Hematopoietic multipotent progenitor cell treated with erythropoietin and hydrocortisone succinate and interleukin-3 and kit ligand, for 15 days (in vitro differentiated cells): ENCODE measurements at places on chromosomes 11 and 22.

DNA sequence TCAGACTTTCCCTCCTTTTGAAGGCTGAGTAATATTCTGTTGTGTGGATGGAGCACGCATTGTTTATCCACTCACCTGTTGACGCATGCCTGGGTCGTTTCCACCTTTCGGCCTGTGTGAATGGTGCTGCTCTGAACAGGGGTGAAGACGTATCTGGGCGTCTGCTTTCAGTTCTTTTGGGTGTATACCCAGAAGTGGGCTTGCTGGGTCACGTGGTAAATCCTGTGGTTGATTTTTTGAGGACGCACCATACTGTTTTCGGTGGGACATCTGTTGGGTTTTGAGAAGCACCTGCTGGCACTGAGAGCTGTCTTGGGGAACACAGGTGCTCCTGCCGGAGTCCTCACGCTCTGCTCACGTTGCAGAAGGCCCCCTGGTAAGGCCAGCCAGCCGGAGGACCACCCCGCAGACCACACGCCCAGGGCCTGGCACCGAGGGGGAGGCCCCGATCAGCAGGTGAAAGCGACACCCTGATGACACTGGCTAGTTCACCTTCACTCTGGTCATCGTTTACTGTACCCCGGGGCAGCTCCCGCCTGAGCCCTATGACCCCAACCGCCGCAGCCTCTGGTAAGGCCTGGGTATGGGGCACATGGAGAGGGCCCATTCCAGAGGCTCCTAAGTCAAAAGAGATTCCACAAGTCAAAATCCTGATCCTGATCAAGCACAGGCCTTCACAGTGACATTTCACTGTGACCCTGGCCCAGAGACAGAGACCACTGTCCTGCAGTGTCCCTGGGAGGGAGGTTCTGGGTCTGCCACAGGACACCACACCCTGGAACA, 54.5 kb upstream of the PRODH start:
- DNase-seq, result no peak

- no peak for DNase-seq
Observed at GRCh38 chr22:49044776-49045175, 782.9 kb downstream of the BRD1 start.

DNA sequence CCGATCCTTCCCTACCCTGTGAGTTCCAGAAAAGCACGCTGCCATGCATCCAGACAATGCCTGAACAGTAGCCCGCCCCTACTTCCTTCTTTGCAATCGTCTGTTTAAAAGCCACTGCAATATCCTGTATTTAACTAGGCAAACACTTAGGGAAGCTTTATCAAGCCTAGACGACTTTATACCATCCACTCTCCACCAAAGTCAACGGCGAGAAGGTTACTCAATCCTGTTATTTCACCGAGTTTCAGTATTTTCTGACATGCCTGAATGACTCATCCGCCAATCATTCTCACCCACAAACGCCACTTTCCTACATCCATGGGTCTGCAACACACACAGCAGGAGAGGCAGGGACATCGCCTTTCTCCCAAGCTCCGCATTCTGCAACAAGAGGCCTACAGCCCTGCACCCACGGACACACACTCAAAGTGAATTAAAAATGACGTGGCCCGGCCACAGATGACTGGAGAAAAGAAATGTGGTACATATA, 9.3 kb downstream of the CELSR1 start:
- DNase-seq, result no peak

- no peak for DNase-seq
Observed at GRCh38 chr11:78655561-78655960, 80.9 kb upstream of the NARS2 start.

GRCh38 chr11:12249590-12250260, 127.6 kb upstream of the PARVA start:
- DNase-seq, result no peak

- DNase-seq, result no peak
Observed at GRCh38 chr11:132055296-132055695, 684.9 kb downstream of the NTM start.

GRCh38 chr11:105092256-105093239, 47.0 kb downstream of the CARD18 start:
- no peak for DNase-seq

GRCh38 chr11:35098855-35099254, 40.1 kb upstream of the CD44 start:
- DNase-seq, result no peak

DNA sequence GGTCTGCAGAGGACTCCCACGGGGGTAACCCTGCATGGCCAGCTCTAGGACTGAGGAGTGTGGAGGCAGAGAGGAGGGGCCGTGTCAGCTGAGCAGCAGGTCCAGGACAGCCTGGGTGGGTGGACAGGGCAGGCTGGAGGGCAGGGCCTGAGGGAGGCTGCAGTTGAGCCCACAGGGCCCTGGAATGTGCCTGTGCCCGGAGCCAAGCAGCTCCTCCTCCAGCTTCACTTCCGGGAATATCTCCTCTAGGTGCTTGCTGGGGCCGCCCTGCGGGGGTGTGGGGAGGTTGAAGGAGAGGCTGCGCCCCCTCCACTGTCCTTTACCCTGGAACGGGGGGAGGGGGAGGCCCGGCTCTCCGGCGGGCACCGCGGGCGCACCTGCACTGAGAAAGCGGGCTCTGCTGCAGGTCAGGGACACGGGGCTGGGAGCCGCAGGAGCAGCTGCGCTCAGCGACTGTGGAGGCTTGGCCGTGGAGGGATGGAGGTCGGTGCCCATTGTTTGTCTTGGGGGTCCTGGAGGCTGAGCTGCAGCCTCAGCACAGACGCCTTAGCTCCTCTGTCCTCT, 1293.2 kb downstream of the BRD1 start:
- DNase-seq, result no peak

DNA sequence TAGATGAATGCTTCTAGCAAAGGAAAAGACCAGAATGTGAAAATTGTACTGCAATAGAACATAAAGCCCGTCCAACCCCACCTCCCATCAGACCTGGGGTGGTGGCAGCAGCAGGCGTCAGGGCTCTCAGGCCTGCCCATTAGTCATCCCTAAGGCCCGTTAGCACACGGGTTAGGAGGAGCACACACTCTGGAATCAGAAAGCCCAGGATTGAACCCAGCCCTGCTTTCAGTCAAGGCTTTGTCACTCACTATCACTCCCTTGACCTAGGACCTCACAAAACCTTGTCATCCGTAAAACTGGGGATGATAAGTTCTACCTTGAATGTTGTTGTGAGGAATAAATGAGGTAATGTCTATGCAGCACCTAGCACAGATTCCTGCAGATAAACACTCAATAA, 26.9 kb downstream of the MICAL3 start:
- DNase-seq, result no peak

- DNase-seq, result peak; percentile 49
Observed at GRCh38 chr11:24198481-24198880, 298.4 kb upstream of the LUZP2 start.

DNA sequence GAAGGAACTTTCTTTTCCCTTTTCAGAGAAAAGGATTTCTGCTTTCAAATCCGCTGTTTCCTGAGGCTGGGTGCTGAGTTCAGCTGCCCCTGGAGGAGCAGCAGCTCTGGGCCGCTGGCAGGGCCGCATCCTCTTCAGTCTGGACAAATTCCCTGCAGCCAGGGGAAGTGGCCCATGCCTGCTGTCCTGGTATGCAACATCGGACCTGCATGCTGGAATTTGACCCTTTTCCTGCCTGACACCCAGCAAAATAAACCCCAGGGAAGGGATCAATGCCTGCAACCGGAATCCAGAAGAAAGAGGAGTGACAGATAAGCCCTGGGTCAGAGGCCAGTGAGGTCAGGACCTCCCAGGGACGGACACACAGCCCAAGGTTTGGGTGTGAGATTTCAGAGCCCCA, 54.1 kb upstream of the LINC01488 start:
- DNase-seq, result no peak

DNA sequence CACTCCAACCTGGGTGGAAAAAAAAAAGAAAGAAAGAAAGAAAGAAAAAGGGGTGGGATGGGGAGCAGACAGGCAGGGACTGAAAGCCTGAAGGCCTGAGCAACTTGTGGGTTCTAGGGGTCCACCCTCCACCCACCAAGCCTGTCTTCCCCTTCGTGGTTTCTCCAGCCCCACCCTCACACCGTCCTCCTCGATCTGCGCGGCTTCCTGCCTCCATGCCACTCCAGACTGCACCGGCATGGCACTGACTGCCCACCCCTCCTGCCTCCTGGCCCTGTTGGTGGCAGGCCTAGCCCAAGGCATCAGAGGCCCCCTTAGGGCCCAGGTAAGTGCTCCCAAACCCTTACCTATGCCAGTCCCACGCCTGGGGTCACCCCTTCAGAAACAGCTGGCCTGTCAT, at the start of gene CTSW:
Gene CTSW, plus strand, starts transcription at position 221 of the 400 bp plus-strand sequence. Its CDS starts 18 bp downstream, at position 239.
- DNase-seq, result no peak

DNA sequence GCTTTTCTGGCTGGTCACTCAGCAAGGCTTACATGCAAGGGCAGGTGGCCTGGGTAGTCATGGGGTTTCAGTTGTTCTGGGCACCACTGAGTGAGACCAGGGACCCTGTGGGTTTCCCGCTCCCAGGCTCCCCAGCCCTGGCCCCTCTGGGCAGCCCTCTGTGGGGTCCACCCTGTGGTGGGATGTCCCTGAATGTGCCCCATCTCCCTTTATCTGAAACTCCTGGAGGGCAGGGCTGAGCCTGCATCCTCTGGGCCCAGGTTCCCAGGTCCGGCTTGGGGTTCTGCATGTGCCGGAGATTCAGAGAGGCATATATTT, 1041.0 kb downstream of the BRD1 start:
- no peak for DNase-seq

DNA sequence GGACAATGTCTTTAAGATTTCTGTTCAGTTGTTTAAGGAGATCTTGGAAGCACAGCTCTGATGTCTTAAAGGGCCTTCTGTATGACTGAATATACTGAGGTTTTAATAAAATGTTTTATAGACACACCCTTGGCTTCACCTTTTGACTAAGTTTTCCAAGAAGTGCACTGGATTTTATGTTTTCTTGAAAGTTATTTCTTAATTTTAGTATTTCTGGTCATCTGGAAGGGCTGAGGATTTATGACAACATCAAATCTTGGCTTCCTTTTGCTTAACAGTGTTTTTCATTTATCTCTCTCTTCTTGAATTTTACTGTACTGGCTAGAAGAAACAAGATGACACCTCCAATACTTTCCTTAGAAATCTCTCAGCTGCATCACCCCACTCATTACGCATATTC, 2423.4 kb downstream of the LRRC4C start:
- no peak for DNase-seq

- DNase-seq, result no peak
Observed at GRCh38 chr11:92253945-92254344, 29.3 kb downstream of the FAT3 start.

- DNase-seq, result peak; percentile 48
Observed at GRCh38 chr11:45332276-45332934, 46.3 kb upstream of the SYT13 start.

DNA sequence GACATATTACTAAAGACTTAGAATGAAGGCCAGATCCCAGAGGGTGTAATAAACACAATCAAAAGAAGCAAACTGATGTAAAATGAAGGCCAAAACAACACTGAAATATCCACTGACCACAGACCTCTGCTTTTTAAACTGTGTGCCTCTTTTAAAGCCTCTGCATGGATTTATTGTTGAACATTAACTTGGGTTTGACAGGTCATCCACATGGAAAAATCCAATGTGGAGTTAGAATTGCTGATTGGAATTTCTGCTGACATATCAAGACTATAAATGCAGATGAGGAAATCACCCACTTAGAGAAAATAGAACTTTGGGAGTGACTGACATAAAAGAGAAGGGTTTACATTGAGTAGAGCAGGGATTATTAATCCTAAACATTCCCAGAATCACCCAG, 853.9 kb upstream of the RAG2 start:
- no peak for DNase-seq

DNA sequence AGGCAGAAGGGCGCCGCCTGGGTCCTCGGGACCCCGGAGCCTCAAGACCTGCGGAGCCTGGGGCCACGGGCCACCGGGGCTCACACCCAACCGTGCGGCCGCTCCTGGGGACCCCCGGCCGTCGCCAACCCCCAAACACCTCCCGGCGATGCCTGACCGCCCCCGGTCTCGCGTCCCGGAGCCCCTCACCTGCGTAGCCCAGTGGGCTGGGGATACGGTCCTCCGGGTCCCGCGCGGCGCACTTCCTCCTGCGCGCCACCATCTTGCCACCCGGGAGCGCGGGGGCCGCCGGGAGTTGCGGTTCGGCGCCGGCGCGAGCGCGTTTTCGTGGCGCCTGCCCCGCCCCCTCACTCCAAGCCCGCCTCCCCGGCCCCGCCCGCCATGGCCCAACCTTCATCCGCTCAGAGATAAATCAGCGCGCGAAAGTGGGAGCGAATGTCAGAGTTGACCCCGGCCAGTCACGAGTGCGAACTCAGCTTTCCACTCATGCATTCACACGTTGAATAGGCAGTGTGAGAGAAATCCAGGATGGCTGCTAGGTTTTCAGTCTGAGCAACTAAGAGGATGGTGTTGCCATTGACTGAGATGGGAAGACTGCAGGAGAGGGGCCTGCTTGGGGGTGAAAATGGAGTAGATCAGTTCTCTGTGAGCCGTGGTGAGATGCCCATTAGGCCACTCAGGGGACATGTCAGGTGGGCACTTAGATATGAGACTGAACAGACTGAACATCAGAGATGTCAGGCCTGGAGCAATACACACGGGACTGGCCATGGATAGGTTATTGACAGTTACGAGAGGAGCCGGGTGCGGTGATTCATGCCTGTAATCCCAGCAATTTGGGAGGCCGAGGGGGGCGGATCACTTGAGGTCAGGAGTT, at the start of gene RRP7A:
Gene RRP7A, minus strand, starts transcription at position 272 of the 877 bp plus-strand sequence. Its CDS starts 10 bp downstream, at position 262.
- peak; percentile 84 for DNase-seq

DNA sequence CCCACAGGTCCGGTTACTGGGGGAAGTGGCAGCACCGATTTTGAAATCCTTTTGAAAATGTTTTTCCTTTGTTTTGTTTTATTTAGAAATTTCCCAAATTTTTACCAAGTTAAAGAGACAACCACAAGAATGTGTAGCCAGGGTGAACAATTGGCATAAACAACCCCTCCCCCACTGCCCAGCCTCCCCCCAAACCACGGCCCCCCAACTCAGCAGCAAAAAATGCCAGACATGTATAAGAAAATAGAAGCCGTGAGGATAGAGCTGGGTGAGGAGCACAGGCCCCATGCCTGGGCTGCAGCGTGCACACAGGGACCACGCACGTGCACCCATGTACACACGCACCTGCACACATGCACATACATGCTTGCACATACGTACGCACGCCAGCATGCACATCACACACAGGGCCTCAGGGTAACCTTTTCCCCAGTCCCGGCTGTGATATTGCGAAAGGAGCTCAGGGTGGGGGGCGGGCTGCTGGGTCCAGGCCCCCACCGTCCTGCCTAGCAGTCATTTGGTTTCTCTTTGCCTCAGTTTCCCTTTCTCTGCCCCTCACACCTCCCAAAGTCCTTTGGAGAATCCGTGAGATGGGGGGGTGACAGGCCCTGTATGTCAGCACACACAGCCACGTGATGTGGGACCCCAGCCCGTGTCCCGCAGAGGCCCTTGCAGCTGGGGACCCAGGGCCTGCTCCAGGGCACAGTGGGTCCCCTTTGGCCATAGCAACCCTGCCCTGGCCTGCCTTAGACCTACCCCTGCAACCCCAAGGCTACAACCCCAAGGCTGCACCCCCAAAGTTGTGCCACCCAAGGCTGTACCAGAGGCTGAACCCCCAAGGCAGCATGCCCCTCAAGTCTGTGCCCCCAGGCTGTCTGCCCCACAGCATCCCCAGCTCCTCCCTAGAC, 42.9 kb downstream of the IGF2 start:
- no peak for DNase-seq
